T1000 (cell line): ENCODE measurements at places on chromosomes 4 and X.

DNA sequence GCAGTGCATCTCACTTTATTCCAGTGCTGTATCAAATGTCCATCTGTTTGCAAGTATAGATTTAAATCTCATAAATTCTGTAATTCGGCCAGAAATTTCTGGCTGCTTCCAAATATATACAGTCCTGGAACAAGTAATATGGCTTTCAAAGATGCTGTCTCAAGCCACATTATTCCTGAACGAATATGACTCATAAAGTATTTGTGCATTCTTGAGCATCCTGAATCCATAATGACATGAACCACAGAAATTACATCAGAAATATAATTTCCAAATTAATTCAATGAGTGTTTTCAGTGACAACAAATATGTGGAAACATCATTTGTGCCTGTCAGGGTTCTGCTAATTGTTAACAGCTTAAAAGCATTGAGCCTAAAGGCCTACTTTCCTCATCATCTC lies 140.9 kb upstream of the HPGD start:
- DNase-seq = no peak

DNA sequence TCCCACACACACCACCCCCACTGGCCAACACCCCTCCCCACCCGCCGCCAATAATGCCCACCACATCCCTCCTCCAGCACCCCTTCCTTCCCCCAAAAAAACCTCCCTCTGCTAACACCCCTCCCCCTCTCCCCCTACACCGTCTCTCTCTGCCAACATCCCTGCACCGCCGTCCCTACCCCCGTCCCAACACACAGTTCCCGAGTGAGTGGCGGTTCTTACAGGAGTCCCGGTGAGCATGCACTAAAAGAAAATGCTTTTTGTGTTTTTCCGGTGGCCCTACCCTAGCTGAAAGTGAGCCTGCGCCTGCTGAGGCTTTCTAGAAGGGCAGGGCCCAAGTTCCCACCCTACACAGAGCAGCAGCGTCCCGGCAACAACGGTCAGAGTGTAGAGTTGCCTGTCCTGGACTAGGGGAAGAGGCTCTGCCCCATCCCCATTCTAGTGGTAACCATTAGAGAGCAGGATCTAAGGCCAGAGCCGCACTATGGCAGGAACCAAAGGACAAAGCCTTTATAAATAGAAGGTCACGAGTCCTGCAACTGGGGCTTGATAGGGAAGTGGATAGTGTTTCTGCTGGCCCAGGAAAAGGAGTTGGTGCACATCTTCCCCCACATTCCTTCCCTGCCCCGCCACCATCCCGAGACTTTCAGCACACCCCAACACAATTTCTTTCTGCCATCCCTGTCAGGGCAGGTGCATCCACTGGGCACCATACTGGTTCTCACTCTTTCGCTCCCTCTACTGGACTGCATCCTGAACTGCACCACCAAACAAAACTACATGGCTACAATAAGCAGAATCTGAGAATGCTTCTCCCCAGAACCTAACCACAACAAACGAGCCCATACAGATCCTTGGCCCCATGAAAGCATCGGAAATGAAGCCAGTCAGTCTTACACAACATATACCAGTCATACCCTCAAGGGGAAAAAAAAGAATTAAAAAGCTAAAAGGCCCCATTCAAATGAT lies 78.1 kb upstream of the PAGE3 start:
- no peak for DNase-seq

GRCh38 chr4:125101719-125102118 lies 213.0 kb upstream of the FAT4 start:
- DNase-seq = no peak

GRCh38 chr4:76305971-76306881 lies at the start of gene STBD1:
Gene STBD1 (plus strand): TSS chr4:76306733. CDS start chr4:76306770, 37 bp downstream.
- DNase-seq = peak; percentile 46

DNA sequence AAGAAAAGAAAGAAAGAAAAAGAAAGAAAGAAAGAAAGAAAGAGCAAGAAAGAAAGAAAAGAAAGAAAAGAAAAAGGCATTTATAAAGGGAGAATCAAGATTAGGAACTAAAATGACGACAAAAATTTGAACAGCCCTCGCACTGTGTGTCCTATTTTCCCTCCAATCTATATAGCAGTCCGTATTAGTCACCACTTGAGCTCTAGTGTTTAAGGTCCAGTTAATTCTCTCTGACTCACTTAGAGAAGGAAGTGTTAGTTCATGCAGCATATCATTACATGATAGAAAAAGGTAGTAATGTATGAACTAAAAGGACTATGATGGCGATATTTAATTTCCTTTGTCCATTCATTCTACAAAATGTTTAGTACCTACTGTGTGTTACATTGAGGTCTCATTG lies 122.7 kb downstream of the CBLL2 start:
- no peak for DNase-seq

DNA sequence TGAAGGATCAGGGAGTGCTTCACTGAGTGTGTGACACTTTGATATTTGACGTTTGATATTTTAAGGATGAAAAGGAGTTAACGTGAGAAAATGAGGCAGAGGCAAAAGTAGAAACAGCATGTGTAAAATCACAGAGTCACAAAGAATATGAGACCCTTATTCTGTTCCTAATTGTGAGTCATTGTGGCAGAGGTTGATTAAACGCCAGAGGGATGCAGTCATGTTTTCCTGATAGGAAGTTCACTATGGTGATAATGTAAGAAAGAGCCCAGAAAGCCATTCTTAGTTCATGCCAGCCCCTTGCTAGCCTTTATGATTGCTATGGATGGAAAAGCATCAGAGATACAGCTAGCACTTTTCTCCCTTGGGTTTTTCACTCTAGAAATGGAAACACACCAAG lies 33.5 kb upstream of the IGSF1 start:
- DNase-seq = no peak

DNA sequence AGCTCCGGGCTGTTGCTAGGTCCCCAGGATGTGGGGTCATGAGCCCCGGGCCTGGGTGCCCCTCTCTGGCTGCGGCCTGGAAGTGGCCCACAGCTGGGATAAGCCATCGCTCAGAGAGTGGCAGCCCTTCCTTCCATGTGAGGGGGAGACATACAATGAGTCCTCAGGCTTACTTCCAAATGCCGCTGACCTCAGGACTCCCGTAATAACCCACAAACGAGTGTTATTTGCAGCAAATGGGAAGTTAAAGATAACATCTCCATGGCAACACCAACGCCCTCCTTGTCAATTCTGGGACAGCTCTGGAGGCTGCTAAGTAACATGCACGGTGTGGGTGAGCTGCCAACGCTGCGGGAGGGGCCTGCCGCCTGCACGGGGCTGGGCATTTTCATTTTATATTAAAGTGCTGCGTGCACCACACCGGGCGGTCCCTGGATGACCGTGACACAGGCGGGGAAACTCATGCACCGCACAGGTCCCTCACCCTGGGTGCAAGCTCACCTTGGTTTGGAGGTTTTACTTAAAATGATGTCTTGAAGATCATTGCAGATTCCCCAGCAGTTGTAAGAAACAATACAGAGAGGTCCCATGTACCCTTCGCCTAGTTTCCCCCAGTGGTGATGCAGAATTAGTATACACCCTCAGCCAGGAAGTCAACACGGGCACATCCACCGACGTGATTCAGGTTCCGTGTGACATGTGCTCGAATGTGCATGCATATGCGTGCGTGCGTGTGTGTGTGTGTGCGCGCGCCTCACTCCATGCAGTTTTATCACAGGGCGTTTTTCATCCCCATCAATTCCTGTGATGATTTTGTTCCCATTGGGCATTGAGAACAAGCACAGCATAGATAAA lies 79.4 kb downstream of the ABLIM2 start:
- DNase-seq = no peak

GRCh38 chr4:145619639-145619996 lies 433 bp downstream of the MMAA start:
- DNase-seq = no peak

- no peak for DNase-seq
Measured at GRCh38 chrX:142251680-142252079, 46.6 kb upstream of the MAGEC2 start.

GRCh38 chr4:175330236-175330635 lies 412.1 kb downstream of the ADAM29 start:
- DNase-seq = no peak

GRCh38 chrX:40406330-40406859 lies 174.4 kb upstream of the ATP6AP2 start:
- no peak for DNase-seq

DNA sequence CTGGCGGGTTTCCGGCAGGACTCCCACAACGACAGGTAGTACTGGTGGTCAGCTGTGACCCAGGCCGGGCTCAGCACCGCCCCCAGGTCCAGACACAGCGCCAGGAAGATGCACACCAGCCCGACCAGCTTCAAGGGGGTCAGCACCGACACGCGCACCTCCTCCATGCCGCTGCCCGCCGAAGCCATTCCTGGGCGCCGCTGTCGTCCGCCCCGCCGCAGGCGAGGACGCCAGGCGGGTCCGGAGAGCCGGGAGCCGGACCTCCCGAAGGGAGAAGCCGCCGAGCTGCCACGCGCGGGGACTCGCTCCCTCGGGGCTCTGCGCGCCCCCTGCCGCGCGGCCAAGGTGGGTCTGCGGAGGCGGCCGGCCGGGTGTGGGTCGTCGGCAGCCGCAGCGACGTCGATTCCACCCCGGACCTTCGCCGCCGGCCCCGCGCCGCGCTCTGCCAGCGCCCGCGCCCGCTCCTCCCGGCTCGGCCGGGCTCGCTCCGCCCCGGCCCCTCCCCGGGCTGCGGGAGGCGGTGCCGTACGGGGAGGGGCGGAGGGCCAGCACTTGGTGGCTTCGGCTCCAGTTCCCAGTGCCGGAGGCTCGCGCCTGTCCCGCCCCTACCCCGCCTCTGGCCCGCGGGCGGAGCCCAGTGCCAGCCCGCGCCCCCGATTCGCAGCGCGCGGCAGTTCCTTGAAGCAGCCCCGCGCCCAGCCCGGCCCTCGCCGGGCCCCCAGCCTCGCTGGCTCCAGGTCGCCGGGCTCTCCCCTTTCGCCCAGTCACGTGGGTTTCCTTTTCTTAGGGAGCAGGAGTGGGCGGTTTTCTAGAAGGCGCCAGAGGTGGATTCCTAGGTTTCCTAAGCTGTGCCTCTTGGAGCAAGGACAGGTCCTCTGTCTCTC lies at the start of gene TMEM47:
TMEM47 (minus strand) TSS at position 444 of the 884 bp plus-strand sequence; CDS start at position 188, 256 bp downstream.
- DNase-seq = peak; percentile 56

DNA sequence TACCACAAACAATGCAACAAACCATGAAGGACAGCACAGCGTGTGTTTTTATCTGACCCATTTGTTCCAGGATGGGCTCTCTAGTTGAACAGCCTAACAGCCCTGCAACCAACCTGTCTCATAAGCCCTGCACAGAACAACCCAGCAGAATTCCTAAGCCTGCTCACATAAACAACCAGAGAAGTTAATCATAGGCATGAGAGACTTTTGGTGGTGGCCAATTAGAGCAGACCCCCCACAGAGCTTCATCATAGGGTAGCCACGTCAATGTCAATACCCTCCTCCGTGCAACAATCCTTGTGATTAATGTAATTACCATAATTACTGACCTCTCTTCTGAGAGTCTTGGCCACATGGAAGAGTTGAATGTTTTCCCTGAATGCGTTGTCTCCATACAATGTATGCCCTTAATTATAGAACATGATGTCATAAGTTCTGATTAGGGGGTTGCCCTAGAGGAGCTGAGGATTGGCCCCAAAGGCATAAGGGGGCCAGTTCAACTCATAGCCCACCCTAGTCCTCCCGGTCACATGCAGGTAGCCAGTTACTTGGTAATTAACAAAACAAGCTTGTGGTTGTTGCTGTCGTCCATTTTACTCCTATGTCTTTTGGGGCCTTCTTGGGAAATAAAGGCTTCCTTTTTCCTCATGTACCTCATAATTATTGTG lies 92.7 kb downstream of the SYNPO2 start:
- peak; percentile 68 for DNase-seq

DNA sequence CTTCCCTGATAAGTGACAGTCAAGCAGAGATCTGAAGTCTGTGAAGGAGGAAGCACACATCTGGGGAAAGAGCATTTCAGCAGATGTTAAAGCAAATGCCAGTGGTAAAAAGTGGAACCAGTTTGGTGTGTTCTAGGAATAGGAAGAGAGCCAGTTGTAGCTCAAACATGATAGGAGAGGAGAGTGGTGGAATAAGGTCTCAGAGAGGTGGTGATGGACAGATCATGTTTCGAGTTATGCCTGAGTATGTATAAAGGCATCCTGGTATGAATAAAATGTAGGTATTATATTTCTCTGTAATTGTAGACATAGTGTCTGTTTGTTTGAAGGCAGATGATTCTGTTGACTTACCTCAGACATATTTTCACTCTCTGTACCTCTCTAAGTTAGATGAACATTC lies 89.1 kb downstream of the LARP7 start:
- DNase-seq = no peak

DNA sequence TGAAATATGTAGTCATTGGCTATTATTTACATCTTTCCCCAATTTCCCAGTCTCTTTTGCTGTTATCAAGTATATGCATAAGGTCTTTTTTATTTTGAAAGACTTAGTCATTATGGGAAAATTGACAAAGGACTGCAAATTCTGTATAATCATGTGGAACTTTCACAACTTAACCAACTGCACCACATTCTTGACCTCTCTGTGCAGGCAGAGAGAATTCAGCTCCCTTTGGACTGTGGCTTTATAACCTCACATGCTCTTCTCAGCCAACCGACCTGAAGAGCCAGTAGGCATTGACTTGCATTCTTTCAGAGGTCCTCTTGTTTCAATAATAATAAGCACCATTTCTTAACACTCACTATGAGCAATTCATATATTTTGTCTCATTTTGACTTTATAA lies 66.9 kb downstream of the ANXA3 start:
- DNase-seq = no peak

DNA sequence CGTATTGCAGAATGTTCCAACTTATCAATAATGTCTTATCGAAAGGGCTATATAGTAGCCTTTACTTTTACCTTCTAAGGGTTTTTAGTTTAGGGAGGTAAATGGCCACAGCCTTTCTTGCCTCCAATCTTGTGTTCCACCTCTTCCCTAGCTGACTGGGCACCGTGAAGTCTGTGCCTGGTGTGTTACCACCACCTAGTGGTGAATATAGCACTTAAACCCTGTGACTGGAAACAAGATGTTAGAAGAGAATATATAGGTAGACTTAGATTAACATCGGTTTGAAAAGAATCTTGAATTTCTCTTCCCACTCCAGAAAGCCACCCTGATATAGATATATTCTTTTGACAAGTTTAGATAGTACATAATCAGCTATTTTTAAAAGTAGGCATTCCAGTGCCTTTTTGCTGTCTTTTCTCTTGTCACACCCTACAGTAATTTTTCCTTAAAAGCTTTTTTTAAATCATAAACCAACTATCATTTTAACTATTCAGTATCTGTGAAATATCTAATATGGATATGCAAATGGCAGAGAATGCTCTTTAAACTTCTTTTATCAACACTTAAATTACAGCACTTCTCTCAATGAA lies 27.8 kb upstream of the ADH7 start:
- peak; percentile 5 for DNase-seq

DNA sequence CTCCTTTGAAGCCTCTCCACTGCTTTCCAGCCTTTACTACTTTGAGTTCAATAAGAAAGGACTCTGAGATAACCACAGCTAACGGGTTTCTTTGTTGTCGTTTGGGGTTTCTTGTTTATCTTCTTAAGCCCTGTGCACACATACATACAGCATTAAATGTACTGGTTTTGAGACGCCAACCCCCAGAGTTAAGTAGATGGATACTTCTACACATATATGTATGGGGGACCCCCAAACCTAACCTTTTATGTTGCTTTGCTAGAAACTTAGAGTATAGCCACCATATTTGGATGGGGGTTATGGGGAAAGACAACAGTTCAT lies 697 bp downstream of the CEP135 start:
- no peak for DNase-seq

- DNase-seq = peak; percentile 2
Measured at GRCh38 chr4:143558823-143559756, 45.6 kb downstream of the SMARCA5 start.
